ENCODE measurements at places on chromosomes 13 and 19. TPM values are rescaled to one million over a fixed set of nuclear protein-coding genes. Genes with fewer than 3 reads are reported as not detected.

PKN1 gene
- 98.2 TPM for total RNA-seq

GRCh38 chr19:2240881-2241760, 4.5 kb downstream of the SF3A2 start:
- H3K27me3 ChIP-seq, result no peaks in the 10 kb centered on the region
- peak overlapping the region; percentile 51 for H3K4me3 ChIP-seq
- no peaks in the 10 kb centered on the region for H3K36me3 ChIP-seq
- ATAC-seq, result no peak
- no peaks in the 10 kb centered on the region for H3K4me1 ChIP-seq

DNA sequence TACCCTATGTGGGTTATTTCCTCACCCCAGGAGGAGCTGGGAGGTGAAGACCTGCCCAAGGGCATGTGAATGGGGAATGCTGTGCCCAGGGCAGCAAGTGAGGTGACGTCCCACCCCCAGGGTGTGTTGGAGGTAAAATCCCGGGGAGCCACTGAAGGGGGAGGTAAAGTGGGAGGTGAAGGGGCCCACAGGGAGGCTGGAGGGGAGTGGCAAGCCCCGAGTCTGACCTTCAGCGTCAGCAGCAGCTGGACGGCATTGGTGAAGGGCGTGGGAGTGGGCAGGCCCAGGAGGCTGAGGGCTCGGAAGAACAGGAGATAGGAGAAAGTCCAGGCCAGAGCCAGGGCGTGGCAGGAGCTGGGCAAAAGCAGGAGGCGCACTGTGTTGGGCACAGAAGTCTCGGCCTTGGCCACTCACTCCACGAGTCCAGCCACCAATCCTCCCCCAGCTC, 2.4 kb downstream of the MBOAT7 start:
- no peaks in the 10 kb centered on the region for H3K36me3 ChIP-seq
- peaks cover 12% of the 10 kb centered on the region for H3K4me1 ChIP-seq
- no peak for ATAC-seq
- no peaks in the 10 kb centered on the region for H3K27me3 ChIP-seq
- no peak overlapping the region for H3K4me3 ChIP-seq

DNA sequence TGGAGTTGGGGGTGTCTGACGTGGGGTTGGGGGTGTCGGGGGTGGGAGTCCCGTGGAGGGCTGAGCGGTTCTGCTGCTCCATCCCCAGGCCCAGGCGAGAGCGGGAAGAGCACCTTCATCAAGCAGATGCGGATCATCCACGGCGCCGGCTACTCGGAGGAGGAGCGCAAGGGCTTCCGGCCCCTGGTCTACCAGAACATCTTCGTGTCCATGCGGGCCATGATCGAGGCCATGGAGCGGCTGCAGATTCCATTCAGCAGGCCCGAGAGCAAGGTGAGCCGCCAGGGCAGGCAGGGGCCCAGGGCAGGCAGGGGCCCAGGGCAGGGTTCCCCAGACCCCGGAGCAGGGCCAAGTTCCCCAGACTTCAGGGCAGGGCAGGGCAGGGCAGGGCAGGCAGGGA, 12.7 kb downstream of the GNA15 start:
- H3K27me3 ChIP-seq, result peaks cover 52% of the 10 kb centered on the region
- H3K4me3 ChIP-seq, result no peak overlapping the region
- H3K36me3 ChIP-seq, result no peaks in the 10 kb centered on the region
- no peaks in the 10 kb centered on the region for H3K4me1 ChIP-seq
- no peak for ATAC-seq

DNA sequence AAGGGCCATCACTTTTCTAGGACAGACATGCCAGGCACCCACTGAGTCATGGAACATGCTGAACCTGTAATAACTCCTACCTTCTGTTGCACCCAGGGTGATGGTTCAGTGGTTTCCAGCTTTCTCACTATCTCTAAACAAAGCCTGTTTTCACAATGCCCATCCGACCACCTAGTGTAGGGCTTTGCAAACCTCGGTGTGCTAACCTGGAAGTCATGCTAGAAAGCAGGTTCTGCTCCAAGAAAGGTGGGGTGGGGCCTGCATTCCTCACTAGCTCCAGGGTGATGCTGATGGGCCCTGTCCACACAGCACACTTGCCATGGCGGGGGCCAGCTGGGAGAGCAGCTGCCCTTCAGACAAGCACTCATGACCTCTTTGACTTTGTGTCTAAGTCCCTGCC, 43.4 kb downstream of the COL4A2 start:
- no peaks in the 10 kb centered on the region for H3K36me3 ChIP-seq
- peaks cover 96% of the 10 kb centered on the region for H3K4me1 ChIP-seq
- H3K27me3 ChIP-seq, result no peaks in the 10 kb centered on the region
- no peak for ATAC-seq
- H3K27ac ChIP-seq, result peak overlapping the region; percentile 74

GRCh38 chr13:44796597-44797490, 192.4 kb downstream of the NUFIP1 start:
- H3K27me3 ChIP-seq, result no peaks in the 10 kb centered on the region
- H3K27ac ChIP-seq, result no peak overlapping the region
- H3K4me3 ChIP-seq, result no peak overlapping the region
- H3K4me1 ChIP-seq, result no peaks in the 10 kb centered on the region
- no peak for ATAC-seq

CALM3 gene
- total RNA-seq, result 165 TPM

DNA sequence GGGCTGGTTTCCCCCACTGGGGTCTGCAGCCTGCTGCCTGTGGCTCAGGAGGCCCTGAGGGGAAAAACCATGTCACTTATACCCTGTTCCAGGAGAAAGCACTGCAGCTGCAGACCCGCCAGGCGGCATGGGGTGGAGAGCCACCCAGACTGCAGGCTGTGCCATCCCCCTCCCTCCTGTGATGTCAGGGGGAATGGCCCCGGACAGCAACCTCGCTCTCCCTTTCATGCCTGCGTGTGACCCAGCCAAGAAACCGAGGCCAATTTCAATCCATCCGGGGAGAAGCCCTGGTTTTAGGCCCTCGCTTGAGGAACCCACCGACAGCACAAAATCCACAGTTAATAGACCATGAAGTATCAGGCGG, 37.2 kb upstream of the MATK start:
- no peak overlapping the region for H3K4me3 ChIP-seq
- H3K27ac ChIP-seq, result no peak overlapping the region
- H3K36me3 ChIP-seq, result no peaks in the 10 kb centered on the region

ZNF574 gene
- total RNA-seq, result 18.1 TPM

DNA sequence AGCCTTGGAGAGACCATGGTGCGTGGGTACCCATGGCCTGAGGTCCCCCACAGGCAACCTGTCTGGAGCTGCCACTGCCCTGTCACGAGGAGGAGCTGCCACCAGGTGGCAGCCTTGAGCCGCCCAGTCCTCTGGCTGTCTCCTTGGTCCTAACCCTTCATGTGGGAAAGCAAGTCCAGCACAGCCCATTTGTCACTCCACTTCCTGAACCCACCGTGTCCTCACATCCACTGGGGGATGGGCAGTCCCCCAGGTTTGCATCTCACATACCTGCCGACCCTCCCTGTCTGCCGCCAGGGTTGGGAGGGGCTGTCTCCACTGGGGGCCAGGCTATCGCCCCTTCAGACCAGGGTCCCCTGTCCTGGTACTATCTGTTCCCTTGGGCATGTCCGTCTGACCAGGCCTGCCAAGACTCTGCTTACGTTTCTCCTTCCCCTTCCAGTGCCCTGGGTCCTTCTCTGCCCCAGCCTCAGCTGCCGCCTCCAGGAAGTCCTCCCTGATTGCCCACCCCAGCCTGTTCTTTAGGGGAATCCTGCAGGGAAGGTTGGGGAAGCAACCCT, 4.5 kb downstream of the FAM174C start:
- no peak overlapping the region for H3K4me3 ChIP-seq
- H3K36me3 ChIP-seq, result no peaks in the 10 kb centered on the region
- peak; percentile 17 for ATAC-seq
- H3K4me1 ChIP-seq, result no peaks in the 10 kb centered on the region
- H3K27ac ChIP-seq, result no peak overlapping the region

- H3K27me3 ChIP-seq, result no peaks in the 10 kb centered on the region
- ATAC-seq, result no peak
- H3K36me3 ChIP-seq, result no peaks in the 10 kb centered on the region
- no peak overlapping the region for H3K27ac ChIP-seq
- H3K4me3 ChIP-seq, result no peak overlapping the region
- peaks cover 7% of the 10 kb centered on the region for H3K4me1 ChIP-seq
Measured at GRCh38 chr13:40682449-40683240, 16.2 kb upstream of the FOXO1 start.

WBP4 gene
- total RNA-seq, result 30.2 TPM

RBM42 gene
- total RNA-seq, result 98.0 TPM

GRCh38 chr19:36003284-36003683, 5.3 kb downstream of the SYNE4 start:
- no peak overlapping the region for H3K4me3 ChIP-seq
- no peak overlapping the region for H3K27ac ChIP-seq
- peaks cover 20% of the 10 kb centered on the region for H3K4me1 ChIP-seq
- H3K36me3 ChIP-seq, result peaks cover 33% of the 10 kb centered on the region
- no peak for ATAC-seq
- H3K27me3 ChIP-seq, result no peaks in the 10 kb centered on the region

DNA sequence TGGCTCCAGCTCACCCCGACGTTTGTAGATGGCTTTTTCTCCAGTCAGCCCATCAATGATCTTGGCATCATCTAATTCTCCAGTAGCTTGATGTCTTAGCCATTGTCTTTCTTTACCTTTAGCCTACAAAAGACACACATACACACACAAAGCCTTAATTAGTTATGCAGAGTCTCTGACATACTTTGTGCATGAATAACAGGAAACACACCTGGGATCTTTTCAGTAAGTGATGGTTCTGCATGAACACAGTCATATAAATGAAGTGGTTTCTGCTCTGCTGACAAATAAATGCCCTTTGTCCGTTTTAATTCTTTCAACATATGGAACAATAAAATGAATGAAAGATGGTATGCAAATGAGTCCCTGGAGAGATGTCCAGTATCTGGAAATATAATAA, 133.3 kb downstream of the RGCC start:
- no peak overlapping the region for H3K4me3 ChIP-seq
- ATAC-seq, result no peak
- peaks cover 37% of the 10 kb centered on the region for H3K36me3 ChIP-seq
- H3K4me1 ChIP-seq, result no peaks in the 10 kb centered on the region

DNA sequence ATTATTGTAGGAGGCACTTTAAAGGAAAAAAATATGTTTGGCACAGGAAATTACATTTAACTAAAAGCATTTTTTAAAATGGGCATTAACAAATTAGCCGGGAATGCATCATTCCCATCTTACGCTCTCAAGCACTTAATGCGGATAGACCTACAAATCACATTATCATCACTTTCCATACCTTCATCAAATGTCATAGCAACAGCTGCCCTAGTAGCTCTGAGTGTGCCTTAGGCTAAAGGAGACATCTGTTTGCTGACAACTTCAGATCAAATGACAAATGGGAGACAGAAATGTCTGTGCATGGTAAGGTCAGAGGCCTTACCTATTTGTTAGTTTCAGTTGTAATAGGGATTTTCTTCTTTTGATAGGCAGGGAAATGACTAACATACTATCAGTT, 773.2 kb upstream of the SLC10A2 start:
- ATAC-seq, result no peak
- no peak overlapping the region for H3K27ac ChIP-seq
- no peaks in the 10 kb centered on the region for H3K27me3 ChIP-seq
- H3K4me3 ChIP-seq, result no peak overlapping the region

SHFL gene
- total RNA-seq, result 31.6 TPM

DNA sequence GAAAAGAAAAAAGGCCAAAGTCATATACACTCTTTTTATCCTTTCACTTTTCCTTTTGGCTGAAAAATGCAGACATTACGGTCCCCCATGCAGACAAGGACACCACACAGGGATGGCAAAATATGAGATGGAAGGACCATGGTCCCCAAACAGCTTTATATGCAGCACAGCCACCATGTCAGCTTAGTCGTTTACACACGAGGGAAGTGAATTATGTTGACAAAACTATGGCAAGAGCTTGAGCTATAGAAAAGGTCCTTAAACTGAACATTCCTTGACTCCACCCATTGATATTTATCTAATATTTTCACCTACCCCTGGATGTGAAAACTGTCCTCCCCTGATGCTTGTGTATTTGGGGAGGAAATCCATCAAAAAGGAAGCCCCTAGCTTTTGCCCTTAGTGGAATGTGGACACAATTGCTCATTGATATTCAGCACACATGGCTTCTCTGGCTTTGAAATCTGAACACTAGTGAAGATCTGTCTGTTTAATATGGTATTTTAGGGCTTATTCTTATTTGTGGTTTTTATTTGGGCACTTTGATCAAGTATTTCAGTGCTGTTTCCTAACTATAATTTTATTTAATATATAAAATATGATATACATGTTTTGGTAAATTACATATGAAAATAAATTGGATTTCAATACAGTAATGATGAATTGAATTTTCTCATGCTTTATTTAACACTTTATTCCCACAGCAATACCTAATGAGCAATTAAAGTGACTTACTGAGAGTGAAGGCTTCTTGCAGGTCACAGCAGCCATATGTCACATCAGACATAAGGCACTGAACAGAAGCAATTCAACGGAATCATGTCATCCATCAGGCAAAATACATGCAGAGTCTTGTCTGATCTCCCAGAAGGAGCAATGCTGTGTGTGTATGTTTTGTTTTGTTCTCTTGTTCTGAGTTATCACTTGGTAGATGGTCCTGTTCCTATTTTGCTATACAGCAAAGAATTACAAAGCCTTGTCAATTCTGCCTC, 6.8 kb upstream of the GTF2F2 start:
- ATAC-seq, result no peak
- H3K4me3 ChIP-seq, result no peak overlapping the region
- no peak overlapping the region for H3K27ac ChIP-seq
- no peaks in the 10 kb centered on the region for H3K4me1 ChIP-seq
- H3K36me3 ChIP-seq, result no peaks in the 10 kb centered on the region
- peaks cover 4% of the 10 kb centered on the region for H3K27me3 ChIP-seq

DNA sequence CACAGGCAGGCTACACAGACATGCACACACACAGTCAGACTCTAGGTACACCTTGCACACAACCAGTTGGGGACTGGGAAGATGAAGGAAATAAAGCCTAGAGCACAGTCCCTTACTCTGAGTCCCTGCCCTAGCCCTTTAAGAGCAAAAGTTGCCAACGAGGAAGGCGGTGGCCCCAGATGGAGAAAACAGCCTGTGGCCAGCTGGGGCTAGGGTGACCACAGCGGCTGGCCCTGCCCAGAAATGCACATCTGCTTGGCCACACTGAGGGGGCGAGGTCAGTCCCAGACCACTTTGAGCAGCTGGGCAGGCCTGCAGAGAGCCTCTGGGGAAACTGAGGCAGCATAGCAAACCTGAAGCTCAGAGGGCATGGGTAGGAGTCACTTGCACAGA, 52.3 kb downstream of the PTPRS start:
- ATAC-seq, result no peak
- H3K4me1 ChIP-seq, result no peaks in the 10 kb centered on the region
- peaks cover 30% of the 10 kb centered on the region for H3K36me3 ChIP-seq
- H3K27me3 ChIP-seq, result no peaks in the 10 kb centered on the region

GRCh38 chr19:7117248-7117647, 47.7 kb downstream of the ZNF557 start:
- H3K4me3 ChIP-seq, result no peak overlapping the region
- H3K27me3 ChIP-seq, result no peaks in the 10 kb centered on the region
- peaks cover 74% of the 10 kb centered on the region for H3K36me3 ChIP-seq
- ATAC-seq, result no peak

GRCh38 chr19:29855087-29855486, 43.3 kb downstream of the CCNE1 start:
- no peak for ATAC-seq
- H3K4me3 ChIP-seq, result no peak overlapping the region
- H3K36me3 ChIP-seq, result no peaks in the 10 kb centered on the region
- peaks cover 19% of the 10 kb centered on the region for H3K27me3 ChIP-seq

GRCh38 chr13:22014469-22014868, 343.6 kb downstream of the FGF9 start:
- no peaks in the 10 kb centered on the region for H3K36me3 ChIP-seq
- H3K27me3 ChIP-seq, result no peaks in the 10 kb centered on the region
- H3K4me3 ChIP-seq, result no peak overlapping the region
- H3K27ac ChIP-seq, result no peak overlapping the region
- H3K4me1 ChIP-seq, result no peaks in the 10 kb centered on the region
- ATAC-seq, result no peak

WDR62 gene
- 0.31 TPM for total RNA-seq

Data from gastroesophageal sphincter (tissue), 4 donors.